ENCODE measurements at places on chromosomes 4 and X.

DNA sequence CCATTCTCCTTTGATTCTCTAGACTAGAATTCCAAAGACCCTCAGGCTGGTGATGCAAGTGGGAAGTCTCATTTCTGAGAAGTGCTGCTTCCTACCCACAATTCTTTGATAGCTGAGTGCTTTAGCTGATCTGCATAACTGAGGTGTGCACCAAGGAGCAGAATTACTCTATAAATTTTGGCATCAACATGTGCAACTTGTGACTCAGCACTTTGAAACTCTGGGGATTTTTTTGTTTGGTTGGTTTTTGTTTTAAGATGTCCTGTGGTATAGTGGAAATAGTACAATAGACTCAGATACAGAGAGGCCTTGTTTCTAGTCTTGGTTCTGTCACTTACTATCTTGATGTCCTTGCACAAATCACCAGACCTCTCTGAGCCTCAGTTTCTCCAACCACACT is 148.4 kb downstream of the AR start:
- no peak for DNase-seq

- DNase-seq = no peak
Observed at GRCh38 chr4:77771566-77771965, 47.6 kb downstream of the CNOT6L start.

GRCh38 chr4:87011340-87012034 is 76.7 kb downstream of the AFF1 start:
- DNase-seq = no peak

DNA sequence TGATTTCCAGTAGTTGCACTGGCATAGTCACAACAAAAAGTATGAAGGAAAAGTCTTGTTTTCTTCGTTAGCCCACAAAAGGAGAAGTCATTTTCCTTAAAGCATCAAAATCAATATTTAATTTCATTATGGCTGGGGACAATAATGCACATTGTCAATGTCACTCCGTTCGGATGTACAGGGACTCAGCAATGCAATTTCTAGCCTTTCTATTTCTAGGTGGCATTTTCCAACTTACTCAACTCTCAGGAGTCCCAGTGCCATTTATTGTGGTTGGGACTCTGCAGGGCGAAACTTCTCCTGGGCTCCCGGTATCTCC is 99.6 kb downstream of the CEP135 start:
- DNase-seq = no peak

All from CD4-positive, alpha-beta memory T cell (primary cell).